ENCODE measurements at places on chromosomes 6 and 20.

GRCh38 chr20:62772990-62773844, 23.1 kb upstream of the MRGBP start:
- DNase-seq, result no peak

GRCh38 chr6:168428052-168428826, 12.7 kb upstream of the SMOC2 start:
- no peak for DNase-seq

- no peak for DNase-seq
These were observed 366.3 kb downstream of the CDKAL1 start for GRCh38 chr6:20900389-20901160.

DNA sequence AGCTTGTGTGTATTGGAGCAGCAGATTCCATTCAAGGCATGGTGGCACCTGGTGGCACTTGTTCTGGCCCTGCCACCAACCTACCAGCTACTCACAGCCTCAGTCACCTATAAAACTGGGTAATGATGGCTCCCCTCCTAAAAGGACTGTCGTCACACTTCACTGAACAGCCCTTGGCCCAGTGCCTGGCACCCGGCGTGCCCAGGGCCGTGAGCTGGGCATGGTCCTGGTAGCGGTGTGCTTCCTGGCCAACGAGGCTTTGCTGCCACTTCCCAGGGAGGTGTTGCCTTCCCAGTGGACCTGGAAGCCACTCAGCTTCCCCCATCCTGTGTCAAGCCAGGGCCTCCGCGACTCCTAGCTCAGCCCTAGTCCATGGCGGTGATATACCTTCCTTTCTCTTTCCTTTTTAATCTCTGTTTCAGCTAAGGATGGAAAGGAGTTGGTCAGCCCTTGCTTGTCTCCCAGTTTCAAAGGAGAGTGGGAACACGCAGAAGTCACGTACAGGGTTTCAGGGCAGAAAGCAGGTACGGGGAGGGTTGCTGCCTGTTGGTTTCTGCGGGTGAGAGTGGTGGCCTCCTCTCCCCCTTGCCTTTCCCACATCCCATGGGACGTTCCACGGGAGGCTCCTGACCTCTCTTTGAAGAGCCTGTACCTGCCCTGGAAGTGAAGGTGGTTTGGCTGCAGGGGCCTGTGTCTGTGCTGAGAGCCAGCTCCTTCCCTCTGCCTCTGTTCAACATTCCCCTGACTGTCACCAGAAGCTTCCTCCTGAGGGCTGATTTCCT, 25.5 kb downstream of the ENTPD6 start:
- DNase-seq, result no peak

GRCh38 chr6:7692453-7692784, 33.5 kb upstream of the BMP6 start:
- no peak for DNase-seq

DNA sequence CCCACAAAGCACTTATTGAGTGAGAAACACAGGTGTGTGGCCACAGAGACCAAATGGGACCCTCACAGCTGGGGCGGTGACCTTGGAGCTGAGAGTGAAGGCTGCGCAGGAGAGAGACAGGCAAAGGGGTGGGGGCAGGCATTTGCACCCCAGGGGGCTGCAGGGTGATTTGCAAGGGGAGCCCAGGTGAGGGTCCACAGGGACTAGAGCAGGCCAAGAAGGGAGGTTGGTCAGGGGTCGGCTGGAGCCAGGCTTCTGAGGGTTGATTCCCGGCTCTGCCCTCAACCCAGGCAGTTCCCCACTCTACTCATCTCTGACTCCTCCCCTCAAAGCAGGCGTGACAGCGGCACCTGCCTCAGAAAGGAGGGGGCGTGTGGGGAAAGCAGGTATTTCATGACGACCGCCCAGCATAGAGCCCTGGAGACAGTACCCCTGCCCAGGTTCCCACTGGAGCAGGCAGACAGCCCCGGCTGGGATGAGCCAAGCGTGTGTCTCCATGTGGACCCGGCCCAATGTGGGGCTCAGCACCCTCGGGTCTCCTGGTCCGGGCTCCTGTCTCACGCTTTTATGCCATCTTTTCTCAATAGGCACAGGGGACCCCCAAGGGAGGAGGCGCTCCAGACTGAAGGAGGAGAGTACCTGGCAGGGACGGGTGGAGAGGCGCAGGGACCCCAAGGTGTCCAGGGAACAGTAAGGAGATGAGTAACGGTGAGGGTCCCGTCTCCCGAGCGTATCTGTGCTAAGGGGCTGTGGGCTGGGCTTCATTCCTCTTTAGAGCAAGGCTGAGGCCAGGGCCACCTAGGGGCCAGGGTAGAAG, 3.1 kb upstream of the MRGBP start:
- no peak for DNase-seq

GRCh38 chr6:22253955-22254655, 42.7 kb downstream of the PRL start:
- DNase-seq, result no peak

GRCh38 chr20:22563062-22563965, 21.1 kb downstream of the FOXA2 start:
- no peak for DNase-seq

DNA sequence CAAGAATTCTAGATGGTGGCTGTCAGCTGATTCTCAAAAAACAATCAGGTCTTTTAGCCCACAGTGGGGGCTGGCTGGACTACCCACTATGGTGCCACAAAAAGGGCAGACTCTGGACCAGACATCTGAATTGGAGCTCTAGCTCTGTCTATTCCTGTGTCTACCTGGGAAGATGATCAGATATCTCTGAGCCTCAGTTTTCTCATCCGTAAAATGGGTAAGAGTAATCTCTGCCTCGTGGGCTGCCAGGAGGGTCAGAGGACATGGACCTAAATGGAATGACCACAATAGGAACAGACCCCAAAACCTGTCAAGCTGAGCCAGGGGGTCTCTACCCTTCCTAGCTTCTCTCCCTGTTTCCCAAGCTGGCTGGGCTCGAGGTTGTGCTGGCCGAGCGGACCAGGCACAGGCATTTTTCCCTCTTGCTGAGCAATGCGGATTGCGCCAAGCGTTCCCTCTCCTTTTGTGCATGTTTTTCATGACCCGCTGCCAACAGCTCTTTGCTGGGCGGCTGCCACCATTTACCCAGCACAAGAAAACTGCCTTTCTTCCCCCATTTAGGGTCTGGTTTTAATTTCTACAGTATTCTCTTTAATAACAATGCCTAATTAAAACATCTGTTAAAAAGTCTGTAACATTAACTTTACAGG, 74.7 kb upstream of the MAFB start:
- peak; percentile 51 for DNase-seq

DNA sequence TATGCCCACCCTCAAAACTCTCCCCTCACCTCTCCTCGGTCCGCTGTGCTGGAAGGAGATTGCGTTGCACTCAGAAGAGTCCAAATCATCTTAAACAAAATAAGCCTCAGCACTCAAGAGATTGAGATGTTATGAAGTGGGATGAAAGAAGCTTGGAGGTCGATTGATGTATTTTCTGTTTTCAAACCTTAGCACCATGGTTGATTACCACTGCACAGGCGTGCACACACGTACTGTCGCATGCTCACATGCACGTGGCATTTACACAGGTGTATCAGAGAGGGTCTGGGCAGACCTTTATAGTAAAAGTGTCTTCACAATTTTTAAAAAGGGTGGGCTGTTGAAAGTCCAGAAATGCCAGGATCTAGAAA, 612 bp upstream of the AGPAT4 start:
- DNase-seq, result no peak

All from femur (tissue), 1 donor.